ENCODE measurements at places on chromosomes 16 and 17.

DNA sequence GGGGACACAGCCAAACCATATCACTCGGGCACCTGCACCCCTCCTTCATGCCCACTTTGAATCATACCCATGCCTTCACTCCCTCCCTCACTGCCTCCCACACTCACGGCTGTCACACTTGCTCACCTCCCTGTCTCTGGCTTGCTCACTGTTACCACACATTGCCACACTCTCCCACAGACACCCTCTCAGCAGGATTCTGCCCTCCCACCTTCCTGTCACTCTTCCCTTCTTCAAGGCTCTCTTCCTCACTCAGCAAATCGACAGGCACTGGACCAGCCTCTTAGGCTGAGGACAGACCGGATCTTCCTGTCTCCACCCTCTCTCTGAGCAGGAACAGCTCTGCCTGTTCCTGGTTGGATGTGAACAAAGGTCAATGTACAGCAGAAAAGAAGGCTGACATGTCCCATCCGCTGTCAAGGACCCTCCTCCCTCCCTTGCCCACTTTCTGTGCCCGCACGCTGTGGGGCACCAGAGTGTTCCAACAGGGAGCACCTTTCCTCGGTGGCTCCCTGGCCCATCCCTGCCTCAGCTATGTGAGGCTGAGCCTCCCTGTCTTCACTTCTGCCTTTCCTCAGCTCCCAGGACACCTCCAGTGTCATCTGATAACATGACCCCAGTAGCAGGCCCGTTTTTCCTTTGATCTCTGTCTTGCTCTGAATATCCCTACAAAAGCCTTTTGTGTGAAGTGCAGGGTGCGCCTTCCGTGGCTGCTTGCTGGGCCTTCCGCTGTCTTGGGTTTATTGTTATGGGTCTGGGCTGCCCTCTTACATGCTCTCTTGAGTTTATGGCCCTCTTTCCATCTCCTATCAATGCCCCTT is 47.0 kb downstream of the CCDC182 start:
- no peak for DNase-seq
- no peaks in the 10 kb centered on the region for H3K4me1 ChIP-seq
- H3K4me3 ChIP-seq, result no peak overlapping the region
- no peaks in the 10 kb centered on the region for H3K36me3 ChIP-seq
- H3K27ac ChIP-seq, result no peak overlapping the region

GRCh38 chr16:82063456-82064082 is 28.5 kb downstream of the HSD17B2 start:
- no peak overlapping the region for H3K27ac ChIP-seq
- H3K27me3 ChIP-seq, result no peaks in the 10 kb centered on the region
- DNase-seq, result no peak
- no peaks in the 10 kb centered on the region for H3K36me3 ChIP-seq
- no peaks in the 10 kb centered on the region for H3K4me1 ChIP-seq

- no peaks in the 10 kb centered on the region for H3K27me3 ChIP-seq
- H3K27ac ChIP-seq, result no peak overlapping the region
- H3K4me3 ChIP-seq, result no peak overlapping the region
- H3K4me1 ChIP-seq, result no peaks in the 10 kb centered on the region
- DNase-seq, result no peak
- no peaks in the 10 kb centered on the region for H3K36me3 ChIP-seq
These were observed 2.5 kb downstream of the ITGAE start for GRCh38 chr17:3798273-3799180.

DNA sequence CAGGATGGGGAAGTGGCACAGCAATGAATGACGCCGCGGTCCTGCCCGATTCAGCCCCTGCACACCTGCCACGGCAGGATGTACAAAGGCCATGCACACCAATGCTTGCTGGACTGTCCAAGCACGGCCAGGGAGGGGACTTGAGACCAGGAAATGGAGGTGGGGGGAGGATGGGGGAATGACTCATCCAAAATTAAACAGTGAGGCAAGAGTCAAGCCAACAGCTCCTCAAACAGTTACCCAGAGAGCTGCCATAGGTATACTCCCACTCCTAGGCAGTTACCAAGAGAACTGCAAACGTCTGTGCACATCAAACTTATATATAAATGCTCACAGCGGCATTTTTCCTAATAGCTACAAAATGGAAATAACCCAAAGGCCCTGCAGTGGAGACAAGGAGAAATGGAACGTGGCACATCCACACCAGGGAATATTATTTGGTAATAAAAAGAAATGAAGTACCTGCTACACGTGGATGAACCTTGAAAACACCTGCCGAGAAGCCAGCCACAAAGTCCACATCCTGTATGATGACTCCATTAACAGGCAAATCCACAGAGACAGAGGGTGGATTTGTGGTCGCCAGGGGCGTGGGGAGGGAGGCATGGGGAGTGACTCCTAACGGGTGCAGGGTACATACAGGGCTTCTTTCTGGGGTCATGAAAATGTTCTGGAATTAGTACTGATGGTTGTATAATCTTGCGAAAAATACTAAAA is 54.1 kb downstream of the VAC14 start:
- H3K27ac ChIP-seq, result peak overlapping the region; percentile 90
- DNase-seq, result peak; percentile 84
- no peaks in the 10 kb centered on the region for H3K27me3 ChIP-seq
- no peaks in the 10 kb centered on the region for H3K4me1 ChIP-seq
- peaks cover 20% of the 10 kb centered on the region for H3K36me3 ChIP-seq

- no peaks in the 10 kb centered on the region for H3K36me3 ChIP-seq
- H3K4me3 ChIP-seq, result no peak overlapping the region
- H3K4me1 ChIP-seq, result no peaks in the 10 kb centered on the region
- H3K27ac ChIP-seq, result no peak overlapping the region
These were observed 138.8 kb downstream of the PRKCA start for GRCh38 chr17:66441101-66441661.

DNA sequence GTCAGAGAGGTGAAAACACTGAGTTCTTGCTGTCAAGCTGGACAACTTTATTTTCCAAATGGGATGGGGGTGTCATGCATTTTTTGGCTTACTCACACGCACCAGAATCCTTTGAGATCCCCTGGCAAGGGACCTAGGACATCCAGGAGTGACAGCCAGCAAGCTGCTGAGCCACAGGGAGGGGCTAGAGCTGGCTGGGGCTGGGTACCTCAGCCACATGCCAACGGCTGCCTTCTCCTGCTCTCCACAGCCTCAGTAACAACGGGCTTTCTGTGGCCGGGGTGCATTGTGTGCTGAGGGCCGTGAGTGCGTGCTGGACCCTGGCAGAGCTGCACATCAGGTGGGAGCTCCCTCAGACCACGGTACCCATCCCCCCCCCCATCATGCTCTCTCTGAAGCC is 47.6 kb downstream of the NLRC5 start:
- no peaks in the 10 kb centered on the region for H3K27me3 ChIP-seq
- no peak for DNase-seq
- no peak overlapping the region for H3K27ac ChIP-seq
- peaks cover 5% of the 10 kb centered on the region for H3K36me3 ChIP-seq
- no peak overlapping the region for H3K4me3 ChIP-seq

DNA sequence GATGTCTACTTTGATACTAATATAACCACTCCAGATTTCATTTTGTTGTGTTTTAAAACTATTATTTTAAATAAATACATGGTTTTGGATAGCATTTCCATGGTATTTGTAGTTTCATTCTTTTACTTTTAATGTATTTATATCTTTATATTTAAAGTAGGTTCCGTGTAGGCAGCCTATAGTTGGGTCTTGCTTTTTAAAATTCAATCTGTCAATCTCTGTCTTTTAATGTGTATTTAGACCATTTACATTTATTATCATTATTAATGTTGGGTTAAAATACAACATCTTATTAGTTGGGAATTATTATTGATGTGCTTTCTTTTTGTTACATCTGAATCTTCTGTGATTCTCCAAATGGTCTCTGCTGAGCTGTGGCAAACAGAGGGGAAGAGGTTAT is 412.1 kb downstream of the NPIPA7 start:
- H3K4me1 ChIP-seq, result no peaks in the 10 kb centered on the region
- no peaks in the 10 kb centered on the region for H3K36me3 ChIP-seq
- no peak for DNase-seq
- no peak overlapping the region for H3K4me3 ChIP-seq

GRCh38 chr17:64080174-64080618 is 49.7 kb downstream of the ERN1 start:
- DNase-seq, result no peak
- H3K4me1 ChIP-seq, result peaks cover 17% of the 10 kb centered on the region
- H3K27ac ChIP-seq, result no peak overlapping the region
- H3K27me3 ChIP-seq, result no peaks in the 10 kb centered on the region
- no peak overlapping the region for H3K4me3 ChIP-seq

GRCh38 chr17:77107506-77108433 is 33.0 kb upstream of the SEC14L1 start:
- no peak overlapping the region for H3K4me3 ChIP-seq
- H3K27me3 ChIP-seq, result no peaks in the 10 kb centered on the region
- H3K4me1 ChIP-seq, result no peaks in the 10 kb centered on the region
- no peaks in the 10 kb centered on the region for H3K36me3 ChIP-seq

- H3K4me3 ChIP-seq, result peak overlapping the region; percentile 58
- no peak for DNase-seq
- H3K4me1 ChIP-seq, result peaks cover 25% of the 10 kb centered on the region
- H3K36me3 ChIP-seq, result no peaks in the 10 kb centered on the region
- H3K27me3 ChIP-seq, result no peaks in the 10 kb centered on the region
These were observed 3.9 kb upstream of the SGCA start for GRCh38 chr17:50161911-50162288.

- DNase-seq, result no peak
- no peak overlapping the region for H3K27ac ChIP-seq
- no peak overlapping the region for H3K4me3 ChIP-seq
These were observed 272.3 kb downstream of the FOXL1 start for GRCh38 chr16:86850670-86851069.

DNA sequence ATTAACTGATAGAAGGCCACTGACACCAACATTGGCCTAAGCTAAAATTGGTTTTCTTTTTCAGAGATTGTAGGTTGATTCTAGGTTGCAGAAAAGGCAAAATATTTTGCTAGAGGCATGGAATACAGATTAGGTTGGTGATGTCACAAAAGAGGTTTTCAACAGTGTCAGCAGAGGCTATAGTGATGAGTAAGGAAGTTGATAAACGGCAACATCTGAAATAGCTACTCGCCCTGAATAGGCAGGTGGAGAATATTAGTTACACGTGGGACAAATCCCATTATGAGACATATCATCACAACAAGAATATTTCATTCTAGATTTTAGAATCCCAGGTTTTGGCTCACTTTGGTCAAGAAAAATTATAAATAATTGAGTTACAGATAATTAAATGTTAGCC is 1.5 kb upstream of the TOM1L1 start:
- H3K27me3 ChIP-seq, result no peaks in the 10 kb centered on the region
- H3K4me3 ChIP-seq, result no peak overlapping the region
- DNase-seq, result no peak
- H3K36me3 ChIP-seq, result no peaks in the 10 kb centered on the region
- no peaks in the 10 kb centered on the region for H3K4me1 ChIP-seq
- H3K27ac ChIP-seq, result no peak overlapping the region

- no peaks in the 10 kb centered on the region for H3K27me3 ChIP-seq
- H3K36me3 ChIP-seq, result peaks cover 26% of the 10 kb centered on the region
These were observed 3.7 kb downstream of the TXNDC11 start for GRCh38 chr16:11738742-11739544.

DNA sequence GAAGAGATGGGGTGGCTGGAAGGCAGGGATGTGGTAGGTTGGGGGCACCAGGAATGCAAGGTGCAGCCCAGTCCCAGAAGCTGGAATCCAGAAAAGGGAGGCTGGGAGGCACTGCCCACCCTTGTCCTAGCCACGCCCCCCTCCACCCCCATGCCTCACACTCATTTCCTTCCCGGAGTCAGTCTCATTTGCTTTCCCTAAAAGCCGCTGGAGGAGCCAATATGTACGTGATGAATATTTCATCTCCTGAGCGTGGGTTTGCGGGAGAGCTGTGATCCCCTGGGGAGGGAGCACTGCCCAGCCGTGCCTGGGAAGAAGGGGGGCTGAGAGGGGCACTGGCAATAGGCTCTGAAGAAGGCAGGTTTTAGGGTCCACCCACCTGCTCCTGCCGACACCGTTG is 124.5 kb upstream of the LHX1 start:
- H3K27me3 ChIP-seq, result no peaks in the 10 kb centered on the region
- no peak for DNase-seq
- H3K4me3 ChIP-seq, result no peak overlapping the region
- H3K36me3 ChIP-seq, result no peaks in the 10 kb centered on the region

- peaks cover 6% of the 10 kb centered on the region for H3K36me3 ChIP-seq
- no peak overlapping the region for H3K27ac ChIP-seq
- no peaks in the 10 kb centered on the region for H3K27me3 ChIP-seq
- DNase-seq, result no peak
These were observed 15.6 kb downstream of the GAA start for GRCh38 chr17:80116921-80117380.

DNA sequence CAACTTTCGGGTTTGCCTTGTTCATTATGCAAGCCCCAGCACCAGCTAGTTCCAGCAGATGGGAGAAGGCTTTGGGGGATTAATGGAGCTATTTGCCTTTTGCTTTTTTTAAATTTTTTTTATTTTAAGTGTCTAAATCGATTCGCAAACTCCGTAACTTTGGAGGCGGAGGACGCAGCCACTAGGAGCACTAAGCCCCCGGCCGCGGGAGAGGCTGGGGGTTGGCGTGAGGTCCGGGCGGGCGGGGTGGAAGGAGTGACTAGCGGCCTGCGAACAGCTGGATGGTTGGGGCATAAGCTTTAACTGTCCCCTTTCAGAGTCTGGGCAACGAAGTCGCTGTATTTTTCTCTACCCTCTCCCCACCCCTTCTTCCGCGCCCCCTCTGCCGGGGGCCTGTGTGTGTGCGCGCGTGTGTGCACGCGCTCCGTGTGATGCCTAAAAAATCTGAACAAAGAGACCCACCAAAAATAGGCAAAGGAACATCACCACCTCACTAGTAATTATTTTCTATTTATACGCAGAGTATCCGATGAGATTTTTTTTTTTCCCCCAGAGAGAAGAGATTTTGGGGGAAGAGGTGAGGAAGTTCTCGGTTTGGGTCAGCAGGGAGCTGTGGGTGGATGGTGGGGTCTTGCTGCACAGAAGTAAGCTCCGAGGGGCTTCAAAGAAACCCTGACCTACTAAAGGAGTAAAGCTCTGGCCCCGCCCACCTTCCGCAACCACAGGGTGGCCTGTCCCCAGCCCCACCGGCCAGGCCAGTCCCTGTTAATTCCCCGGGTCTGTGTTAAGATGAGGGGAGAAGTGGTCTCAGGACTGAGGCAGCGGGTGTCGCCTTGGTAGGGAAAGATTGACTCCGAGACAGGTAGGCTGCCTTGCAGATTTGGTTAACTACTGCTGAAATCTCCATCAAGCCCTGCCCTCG is 2.3 kb downstream of the SHISA9 start:
- peaks cover 70% of the 10 kb centered on the region for H3K27me3 ChIP-seq
- no peak overlapping the region for H3K4me3 ChIP-seq
- no peaks in the 10 kb centered on the region for H3K36me3 ChIP-seq
- DNase-seq, result no peak

DNA sequence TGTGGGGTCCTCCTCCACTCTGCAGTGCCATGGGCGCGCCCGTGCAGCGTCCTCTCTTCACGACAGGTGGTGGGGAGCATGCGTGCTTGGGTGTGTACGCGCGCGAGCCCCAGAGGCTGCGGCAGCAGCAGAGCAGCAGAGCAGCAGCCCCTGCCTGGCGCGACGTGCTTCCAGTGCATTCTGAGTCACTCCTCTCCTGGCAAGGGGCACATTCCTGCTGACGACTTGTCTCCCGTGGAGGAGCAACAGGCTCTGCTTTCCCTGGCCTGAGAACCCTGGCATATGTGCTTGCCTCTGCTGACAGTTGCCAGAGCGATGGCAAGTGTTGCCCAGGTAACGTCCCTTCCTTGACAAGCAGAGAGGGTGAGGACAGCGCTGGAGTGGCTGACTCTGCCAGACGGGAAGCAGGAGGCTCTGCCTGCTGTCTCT is 133.8 kb upstream of the PLCG2 start:
- H3K36me3 ChIP-seq, result no peaks in the 10 kb centered on the region
- DNase-seq, result no peak
- H3K4me3 ChIP-seq, result no peak overlapping the region

Data from tibial artery (tissue), 4 donors.